Sciatic nerve (tissue), 2 donors: ENCODE measurements at places on chromosomes 4 and X.
A peak's percentile ranks its signal among the peaks of the same experiment; 100 is the strongest.

- DNase-seq, result no peak
Measured at GRCh38 chr4:174134361-174134760, 149.1 kb downstream of the FBXO8 start.

DNA sequence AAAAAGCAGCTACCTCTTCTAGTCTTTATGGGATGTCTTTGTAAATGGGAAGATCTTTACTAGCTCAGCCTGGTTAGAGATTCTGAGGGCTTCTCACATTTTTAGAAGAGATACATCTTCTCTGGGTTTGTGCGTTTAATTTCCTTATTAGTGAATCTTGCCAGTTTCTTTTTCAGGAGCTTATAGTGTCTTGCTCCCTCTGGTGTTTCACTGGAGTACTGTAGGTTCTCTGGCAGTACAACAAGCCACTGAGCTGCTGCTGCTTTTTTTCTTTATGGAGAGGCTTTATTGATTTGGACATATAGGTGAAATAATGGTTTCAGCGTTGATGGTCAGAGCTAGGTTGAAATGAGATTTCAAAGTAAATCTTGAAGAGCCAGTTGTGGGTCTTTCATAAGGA lies 82.9 kb downstream of the LAS1L start:
- no peak for DNase-seq

GRCh38 chr4:3291411-3291968 lies 1.3 kb upstream of the RGS12 start:
- no peak for DNase-seq

DNA sequence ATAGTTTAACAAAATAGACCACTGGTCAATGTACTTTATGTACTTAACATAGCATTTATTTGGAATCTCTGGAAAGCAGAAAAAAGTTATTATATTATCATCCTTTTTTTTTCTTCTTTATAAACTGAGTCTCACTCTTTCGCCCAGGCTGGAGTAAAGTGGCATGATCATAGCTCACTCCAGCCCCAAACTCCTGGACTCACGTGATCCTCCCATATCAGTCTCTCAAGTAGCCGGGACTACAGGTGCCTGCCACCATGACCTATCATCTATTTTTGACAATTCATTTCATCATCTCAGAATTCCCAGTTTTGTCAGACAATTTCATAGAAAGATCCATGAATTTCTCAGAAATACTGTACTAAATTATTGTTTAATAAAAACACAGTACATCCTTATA lies 12.7 kb downstream of the RAB28 start:
- DNase-seq, result no peak

DNA sequence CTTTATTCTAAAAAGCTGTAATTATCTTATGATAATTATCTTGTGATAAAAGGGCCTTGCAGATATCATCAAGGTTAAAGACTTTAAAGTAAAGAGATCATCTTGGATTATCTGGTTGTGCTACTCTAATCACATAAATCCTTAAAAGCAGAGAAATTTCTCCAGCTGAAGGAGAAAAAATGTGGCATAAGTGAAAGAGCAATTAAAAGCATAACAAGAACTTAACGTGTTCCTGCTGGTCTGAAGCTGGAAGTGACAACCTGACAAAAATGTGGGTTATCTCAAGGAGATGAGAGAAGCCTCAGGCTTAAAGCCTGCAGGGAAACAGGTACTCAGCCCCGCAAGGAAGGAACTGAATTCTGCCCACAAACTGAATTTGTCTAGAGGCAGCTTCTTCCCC lies 449.1 kb upstream of the NDST4 start:
- DNase-seq, result no peak

DNA sequence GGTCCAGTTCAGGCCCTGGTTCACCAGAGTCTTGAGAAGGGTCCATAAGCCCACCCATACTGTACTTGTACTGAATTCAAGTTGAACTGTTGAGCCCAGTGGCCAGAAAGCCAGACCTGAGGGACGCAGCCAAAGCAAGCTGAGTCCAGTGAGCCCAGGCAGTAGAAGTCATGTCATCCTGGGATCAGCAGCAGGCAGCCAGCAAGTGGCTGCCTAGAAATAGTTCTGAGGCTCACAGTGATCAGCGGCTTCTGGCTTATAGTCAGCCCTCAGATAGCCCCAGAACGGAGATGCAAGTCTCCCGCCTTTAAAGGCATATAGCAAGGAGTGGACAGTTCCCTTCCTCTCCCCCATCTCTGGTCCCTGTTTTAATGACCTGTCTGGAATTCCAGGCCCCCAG lies 347.1 kb downstream of the FBXW7 start:
- DNase-seq, result no peak

- no peak for DNase-seq
Measured at GRCh38 chrX:110022599-110023448, 19.9 kb downstream of the TMEM164 start.

GRCh38 chr4:83083925-83084475 lies 30.5 kb downstream of the PLAC8 start:
- no peak for DNase-seq

GRCh38 chr4:83558680-83559079 lies 22.8 kb downstream of the GPAT3 start:
- DNase-seq, result no peak

DNA sequence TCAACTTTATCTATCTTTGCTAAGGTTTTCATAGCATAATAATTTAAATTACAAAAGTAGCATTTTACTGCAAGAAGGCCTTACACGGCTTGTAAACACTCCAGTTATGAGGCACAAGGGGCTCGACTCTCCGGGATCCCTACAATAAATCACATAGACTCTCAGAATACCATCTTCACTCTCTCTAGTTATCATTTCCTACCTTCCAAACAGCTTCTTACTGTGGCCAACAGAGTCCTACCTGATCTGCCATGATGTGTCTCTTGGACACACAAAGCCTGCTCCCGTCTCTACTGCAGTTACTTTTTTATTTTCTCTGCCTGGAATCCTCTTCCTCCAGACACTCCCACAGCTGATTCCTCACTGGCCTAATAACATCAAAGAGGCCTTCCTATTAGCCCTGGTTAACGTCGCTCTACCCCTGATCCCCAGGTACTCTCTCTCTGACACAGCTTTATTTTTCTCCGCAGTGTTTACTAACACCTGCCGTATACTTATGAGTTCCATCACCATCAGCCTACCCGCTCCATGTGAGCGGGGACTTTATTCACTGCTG lies 559.6 kb upstream of the DIPK2B start:
- DNase-seq, result no peak

GRCh38 chr4:22521240-22521639 lies 5.4 kb upstream of the ADGRA3 start:
- no peak for DNase-seq

- DNase-seq, result no peak
Measured at GRCh38 chr4:7590189-7590588, 155.5 kb upstream of the PSAPL1 start.

GRCh38 chr4:80094191-80094590 lies 21.2 kb upstream of the ANTXR2 start:
- no peak for DNase-seq

GRCh38 chrX:110532581-110532931 lies 173.9 kb downstream of the RTL9 start:
- DNase-seq, result no peak

GRCh38 chrX:48468247-48468671 lies 1.8 kb downstream of the SLC38A5 start:
- DNase-seq, result no peak

DNA sequence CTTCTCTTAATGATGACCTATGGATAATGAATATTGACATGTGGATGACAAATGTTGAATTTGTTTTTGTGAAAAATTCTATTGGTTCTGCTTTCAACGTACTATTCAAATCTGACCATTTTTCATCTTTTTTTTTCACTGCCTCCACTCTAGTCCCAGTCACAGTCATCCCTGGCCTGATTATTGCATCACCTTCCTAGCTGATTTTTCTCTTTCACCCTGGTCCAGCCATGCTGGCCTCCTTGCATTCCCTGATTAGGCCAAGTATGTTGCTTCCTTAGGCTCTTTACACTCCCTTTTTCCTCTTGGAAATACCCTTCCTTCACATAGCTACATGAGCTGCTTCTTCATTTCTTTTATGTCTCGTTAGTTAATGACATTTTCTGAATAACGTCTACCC lies 58.1 kb upstream of the MAP9 start:
- DNase-seq, result no peak

DNA sequence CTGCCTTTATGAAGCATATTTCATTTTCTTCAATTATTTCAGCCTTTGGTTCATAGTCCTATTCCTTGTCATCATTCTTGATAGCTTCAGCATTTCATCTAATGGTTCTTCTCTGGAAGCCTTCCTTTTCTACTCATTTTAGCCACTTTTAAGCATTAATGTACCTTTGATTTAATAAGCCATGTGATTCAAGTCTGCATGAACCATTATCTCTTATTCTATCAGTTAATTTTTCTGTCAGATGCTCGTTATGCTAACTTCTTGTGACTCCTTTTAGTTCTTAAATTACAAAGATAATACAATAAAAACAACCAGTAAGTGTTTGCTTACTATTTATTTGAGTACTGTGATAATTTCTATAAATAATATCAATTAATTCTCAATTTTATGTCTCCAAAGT lies 210.1 kb upstream of the MAB21L2 start:
- no peak for DNase-seq

DNA sequence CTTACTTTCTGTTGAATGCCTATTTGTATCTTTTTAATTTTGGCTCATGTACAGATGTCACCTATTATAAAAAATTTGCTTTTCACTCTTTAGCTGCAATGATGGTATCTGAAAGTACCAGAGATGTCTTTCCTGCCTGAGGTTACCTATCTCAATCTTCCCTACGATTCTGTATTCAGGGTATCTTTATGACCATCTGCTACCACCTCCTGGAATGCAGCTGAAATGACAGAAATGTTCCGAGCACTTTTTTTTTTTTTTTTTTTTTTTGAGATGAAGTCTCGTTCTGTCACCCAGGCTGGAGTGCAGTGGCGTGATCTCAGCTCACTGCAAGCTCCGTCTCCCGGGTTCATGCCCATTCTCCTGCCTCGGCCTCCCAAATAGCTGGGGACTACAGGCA lies 136.4 kb downstream of the REPS2 start:
- no peak for DNase-seq

- DNase-seq, result no peak
Measured at GRCh38 chr4:176844448-176844847, 51.7 kb upstream of the VEGFC start.

- no peak for DNase-seq
Measured at GRCh38 chr4:8131210-8131609, 27.4 kb downstream of the ABLIM2 start.

- no peak for DNase-seq
Measured at GRCh38 chr4:138488533-138488932, 246.4 kb upstream of the SLC7A11 start.

- no peak for DNase-seq
Measured at GRCh38 chr4:88792821-88793220, 95.2 kb upstream of the NAP1L5 start.

DNA sequence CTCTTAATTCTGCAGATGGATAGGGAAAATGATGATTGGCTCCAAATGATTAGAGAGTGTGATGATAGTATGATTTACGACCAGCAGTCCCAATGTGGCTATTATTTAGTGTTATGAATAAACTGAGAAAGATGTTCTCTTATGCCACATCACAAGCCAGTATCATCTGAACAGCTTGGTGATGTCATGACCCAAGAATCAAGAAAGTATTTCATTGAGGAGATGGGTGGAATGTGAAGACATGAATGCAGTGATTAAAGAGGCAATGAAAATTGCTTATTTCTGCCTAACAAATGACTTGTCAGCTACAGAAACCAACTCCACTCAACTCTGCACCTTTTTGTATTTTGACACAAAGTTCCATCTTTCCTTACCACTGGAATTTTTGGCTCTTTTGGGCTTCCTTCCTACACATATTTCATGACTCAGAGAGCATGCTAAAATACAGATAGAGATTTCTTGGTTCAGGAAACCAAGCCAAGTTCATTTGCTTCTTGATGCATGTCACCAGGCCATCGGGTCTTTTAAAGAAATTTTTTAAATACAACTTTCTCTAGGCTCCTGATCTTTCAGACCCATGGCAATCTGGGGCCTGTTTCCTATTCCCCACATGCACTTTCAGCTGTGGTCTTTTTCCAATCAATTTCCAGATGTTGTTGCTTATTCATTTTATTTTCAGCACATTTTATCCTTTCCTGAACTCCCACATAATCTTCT lies 174.2 kb downstream of the HHIP start:
- no peak for DNase-seq

DNA sequence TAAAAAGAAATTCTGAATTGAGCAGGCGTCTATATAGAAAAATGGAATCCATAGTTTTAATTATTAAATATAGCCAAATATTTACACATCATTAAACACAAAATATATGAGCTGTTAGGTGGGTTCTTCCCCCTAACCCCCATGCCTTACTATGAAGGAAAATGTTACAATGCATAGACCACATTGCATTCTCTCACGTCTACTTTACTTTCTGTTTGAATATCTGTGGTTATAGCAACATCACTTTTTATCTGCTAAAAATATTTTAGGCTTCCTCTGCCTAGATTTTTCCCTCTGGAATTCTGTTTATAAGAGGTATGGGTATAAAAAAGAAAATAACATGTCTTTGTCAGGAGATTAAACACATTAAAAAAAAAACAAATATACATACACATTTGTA lies 73.1 kb downstream of the MAML3 start:
- DNase-seq, result no peak

- DNase-seq, result peak; percentile 63
Measured at GRCh38 chrX:132270699-132271098, 51.5 kb upstream of the RAP2C start.

DNA sequence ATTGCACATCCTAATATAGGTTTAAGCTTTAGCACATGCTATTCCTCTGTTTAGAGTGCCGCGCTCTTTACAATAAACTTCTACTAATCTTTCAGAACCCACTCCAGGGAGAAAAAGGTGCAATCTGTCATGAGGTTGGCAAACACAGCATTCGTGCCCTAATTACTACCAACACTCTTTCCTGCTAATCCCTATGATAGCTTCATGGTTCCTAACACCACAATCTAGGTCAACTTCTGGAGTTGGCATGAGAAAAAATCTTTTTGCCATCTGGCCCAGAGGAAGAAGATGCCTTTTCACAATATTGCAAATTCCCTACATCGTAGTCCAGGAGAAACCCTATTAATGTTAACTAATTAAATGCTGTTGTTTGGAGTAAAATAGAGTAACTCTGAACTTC lies 39.6 kb downstream of the TMA16 start:
- no peak for DNase-seq

- DNase-seq, result no peak
Measured at GRCh38 chrX:115494161-115494560, 66.8 kb upstream of the PLS3 start.

GRCh38 chr4:180560896-180561295 lies 1682.3 kb upstream of the TENM3 start:
- DNase-seq, result no peak

DNA sequence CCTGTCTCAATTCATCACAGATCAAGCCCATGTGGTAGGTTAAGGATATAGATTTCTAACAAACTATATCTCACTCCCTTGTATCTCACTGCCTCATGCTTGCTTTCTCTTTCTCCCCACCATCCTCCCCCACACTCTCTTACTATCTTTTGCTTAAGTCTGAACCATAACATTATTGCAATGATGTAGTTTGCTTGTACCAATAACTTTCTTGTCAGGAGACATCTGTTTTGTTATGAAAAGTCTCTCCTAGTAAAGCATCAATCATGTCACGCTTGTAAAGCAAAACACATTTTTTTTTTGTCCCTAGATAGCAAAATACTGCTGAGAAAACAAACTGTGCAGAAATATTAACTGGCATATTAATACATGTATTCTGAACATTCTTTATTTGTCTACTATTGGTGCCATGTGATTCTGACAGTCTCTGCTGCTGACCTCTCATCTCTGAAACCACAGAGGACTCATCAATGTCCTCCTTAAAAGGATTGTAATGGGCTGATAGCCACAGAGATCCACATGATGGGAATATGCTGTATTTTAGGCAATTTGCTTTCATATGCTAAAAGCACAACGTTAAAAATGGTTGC lies 217.5 kb downstream of the VEGFC start:
- DNase-seq, result no peak
